ENCODE measurements at places on chromosomes 5 and 9.
A peak's percentile ranks its signal among the peaks of the same experiment; 100 is the strongest.

GRCh38 chr5:72079288-72079687 is 28.0 kb upstream of the MAP1B start:
- no peak for DNase-seq

- no peak for DNase-seq
Measured at GRCh38 chr5:173396311-173396993, 68.2 kb upstream of the STC2 start.

DNA sequence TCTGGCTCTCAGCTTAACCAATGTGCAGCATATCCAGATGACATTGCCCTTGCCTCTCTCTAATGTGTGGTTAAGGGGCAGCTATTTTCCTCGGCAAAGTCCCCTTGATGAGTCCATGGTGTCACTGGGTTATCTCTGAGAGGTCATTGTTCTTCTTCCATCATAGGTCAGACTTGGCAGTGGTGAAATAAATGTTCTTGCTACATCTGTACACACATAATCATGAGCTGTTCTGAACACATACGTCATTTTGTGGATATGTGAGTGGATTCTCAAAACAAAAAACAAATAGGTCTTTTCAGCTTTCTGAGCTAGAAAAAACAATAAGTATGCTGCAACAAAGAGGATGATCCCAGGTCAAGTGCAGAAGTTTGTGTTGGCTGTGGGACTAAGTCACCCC is 134.7 kb upstream of the PTPN3 start:
- DNase-seq: no peak

GRCh38 chr5:33153831-33154230 is 286.9 kb upstream of the TARS1 start:
- DNase-seq: no peak

DNA sequence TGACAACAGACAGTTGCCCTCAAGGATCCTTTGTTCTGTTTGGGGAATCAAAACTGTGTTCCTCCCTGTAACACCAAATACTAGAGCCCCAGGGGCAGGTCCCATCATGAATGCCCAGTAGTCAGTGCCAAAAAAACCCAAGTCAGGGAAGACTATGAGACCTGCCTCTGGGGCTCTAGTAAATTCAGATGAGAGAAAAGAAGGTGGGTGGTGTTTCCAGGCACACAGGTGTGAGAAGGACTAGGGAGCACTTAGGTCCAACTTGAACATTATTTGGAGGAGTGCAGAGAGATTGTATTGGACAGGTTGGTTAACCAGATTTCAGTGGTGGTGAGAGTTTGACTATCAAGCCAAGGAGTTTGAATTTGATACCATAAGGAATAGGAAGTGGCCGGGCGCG is 52.0 kb downstream of the SLC22A5 start:
- DNase-seq: no peak

- no peak for DNase-seq
Measured at GRCh38 chr5:167049771-167050567, 1241.5 kb upstream of the WWC1 start.

DNA sequence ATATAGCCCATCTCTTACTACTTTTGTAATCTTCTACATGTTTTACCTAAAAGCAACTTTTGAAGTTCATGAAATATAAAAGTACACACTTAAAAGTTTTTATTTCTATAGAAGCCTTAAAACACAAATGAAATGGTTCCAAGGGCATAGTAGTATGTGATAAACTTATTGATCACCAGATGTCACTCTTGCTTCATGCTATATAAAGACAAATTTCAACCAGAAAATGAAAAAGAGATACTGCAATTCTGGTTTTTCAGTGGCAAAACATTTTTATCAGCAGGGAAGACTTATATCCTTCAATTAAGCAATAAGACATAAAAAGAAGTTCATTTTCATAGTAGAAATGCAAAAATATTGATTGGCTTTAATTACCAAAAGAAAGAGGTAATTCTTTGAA is 69.4 kb upstream of the FBXL17 start:
- no peak for DNase-seq

DNA sequence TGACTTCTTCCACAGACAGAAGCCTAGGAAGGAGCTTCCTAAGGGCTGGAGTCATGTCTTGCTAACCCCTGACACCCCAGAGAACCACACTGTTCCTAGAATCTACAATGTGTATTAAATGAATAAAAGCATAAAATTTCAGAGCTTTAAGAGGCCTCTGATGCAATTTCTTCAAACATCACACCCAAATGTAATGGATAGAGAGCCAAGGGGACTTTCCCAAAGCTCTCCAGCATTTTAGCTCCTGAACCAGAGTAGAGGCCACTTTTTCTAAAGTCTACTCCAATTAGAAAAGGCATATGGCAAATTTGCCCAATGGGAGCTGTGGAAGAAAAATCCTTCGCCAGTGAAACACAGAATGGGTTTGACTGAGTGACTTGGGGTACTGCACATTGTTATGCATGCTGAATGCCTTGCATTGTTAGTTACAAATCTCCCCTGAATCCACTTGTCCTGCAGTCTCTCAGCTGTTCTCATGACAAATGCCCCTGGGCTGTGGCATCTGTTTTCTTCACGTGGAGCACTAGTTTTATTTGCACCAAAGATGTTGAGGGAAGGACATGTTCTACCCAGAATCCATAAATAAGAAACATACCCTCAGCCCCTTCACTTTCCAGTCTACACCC is 334.0 kb downstream of the ASTN2 start:
- DNase-seq: no peak

DNA sequence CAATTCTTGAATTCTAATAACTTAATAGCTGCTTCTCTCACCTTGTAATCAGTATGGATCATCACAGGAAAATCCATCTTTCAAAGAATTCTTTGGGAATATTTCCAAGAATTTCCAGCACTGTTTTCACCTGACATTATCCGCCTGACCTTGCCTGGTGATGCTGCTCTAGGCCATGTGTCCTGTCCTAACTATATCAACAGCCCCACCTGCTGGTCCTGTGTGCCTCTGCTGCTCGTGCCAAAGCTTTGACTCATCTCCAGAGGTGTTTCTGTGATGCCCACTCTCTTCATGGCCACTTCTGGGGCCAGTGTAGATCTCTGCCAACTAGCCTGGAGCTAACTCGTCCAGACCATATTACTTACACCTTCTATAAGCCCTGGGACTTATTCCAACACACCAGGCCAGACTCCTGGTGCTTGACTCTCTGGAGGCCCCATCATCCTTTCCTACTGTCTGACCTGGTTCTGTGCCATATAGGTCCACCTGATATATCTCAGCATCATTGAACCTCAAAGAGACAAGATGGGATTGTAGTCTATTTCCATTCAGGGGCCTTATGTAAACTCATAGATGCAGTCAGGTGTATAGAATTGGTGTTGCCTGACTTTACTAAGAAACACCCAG is 67.5 kb upstream of the CKMT2 start:
- DNase-seq: peak; percentile 13

- DNase-seq: no peak
Measured at GRCh38 chr5:151492729-151493128, 45.3 kb downstream of the SLC36A1 start.

- no peak for DNase-seq
Measured at GRCh38 chr5:150599917-150600511, 40.4 kb upstream of the SYNPO start.

DNA sequence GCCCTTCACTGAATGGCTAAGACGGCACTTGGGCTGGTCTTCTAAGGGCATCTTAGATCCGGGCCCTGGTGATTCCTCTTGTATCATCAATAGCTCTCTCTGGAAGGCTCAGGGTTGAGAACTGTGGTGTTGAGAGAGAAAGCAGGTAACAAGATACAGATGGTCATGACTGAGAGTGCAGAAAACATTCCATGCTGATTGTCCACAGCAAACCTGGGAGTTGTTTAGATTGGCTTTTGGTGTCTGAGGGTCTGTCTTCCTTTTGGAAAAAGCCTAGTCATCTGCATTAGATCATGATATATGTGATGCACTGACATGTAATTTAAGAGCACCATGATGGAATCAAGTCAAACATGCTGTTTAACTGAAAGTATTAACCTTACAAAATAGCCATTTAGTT is 331.9 kb downstream of the ADAMTS6 start:
- DNase-seq: no peak

DNA sequence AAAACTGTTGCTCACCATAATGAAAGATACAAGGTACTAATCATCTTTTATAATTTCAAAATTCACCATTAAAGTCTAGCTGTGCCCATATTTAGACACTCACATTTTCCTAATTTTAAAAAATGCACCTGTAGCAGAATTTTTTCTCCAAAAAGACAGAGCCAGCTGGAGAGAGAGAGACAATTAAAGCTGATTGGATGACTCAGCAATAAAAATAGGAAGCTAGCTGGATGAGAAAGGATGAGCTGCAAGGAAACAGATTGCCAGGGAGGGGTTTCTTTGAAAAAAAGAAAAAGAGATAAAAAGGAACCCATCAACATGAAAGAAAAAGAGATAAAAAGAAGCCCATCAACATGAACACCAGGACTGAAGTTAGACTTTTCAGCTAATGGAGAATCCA is 73.8 kb downstream of the HCN1 start:
- no peak for DNase-seq

DNA sequence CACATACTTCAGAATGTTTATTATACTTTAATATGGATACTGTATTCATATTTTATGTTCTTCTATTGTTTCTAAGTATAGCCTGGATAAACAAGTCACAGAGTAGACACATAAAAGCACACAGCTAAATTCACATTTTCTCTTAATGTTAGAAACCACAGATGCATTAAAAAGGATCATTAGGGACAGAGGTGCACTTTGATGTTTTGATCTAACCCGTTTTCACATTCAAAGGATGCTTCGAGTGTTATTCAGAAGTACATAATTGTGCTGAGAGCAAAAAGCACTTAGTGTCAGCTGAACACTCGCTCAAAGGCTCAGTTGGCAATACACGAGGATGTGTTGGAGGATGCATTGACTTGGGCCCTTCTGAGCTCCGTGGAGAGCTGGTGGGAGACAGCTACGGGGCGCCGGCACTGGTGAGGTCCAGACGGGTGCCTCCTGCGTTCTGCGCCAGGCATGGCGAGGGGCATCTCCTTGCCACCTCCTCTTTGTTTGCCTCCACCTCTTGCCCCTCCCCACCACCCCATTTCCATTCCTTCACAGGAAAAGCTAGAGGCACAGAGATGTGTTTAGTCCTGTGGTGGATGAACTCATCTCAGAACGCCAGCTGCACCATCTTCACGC is 35.5 kb downstream of the MED10 start:
- DNase-seq: no peak

DNA sequence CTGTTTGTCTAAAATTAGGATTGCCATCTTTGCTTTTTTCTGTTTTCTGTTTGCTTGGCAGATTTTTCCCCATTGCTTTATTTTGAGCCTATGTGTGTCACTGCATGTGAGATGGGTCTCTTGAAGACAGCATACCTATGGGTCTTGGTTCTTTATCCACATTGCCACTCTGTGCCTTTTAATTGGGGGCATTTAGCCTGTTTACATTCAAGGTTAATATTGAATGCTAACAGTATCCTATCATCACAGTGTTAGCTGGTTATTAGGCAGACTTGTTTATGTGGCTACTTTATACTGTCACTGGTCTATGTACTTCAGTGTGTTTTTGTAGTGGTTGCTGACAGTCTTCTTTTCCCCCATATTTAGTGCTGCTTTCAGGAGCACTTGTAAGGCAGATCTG is 67.3 kb downstream of the ISOC1 start:
- DNase-seq: no peak

GRCh38 chr5:175120412-175120811 is 323.6 kb downstream of the DRD1 start:
- no peak for DNase-seq

DNA sequence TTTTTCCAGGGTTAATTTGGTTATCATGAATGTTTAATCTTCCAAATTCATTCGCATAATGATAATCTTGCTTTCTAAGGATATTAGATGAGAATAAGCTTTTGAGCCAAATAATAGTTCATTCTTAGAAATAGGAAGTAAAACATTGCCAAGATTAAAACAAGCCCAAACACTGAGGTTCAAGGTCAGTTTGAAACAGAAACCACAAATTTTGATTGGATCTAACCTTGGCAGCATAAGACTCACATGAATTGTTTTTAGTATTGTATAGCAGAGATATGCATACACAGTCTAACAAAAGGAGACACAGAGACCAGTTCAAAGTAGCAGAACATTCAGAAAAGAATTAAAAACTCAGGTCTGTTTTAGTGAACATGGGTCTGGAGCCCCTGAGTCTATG is 43.4 kb upstream of the VCAN start:
- no peak for DNase-seq

DNA sequence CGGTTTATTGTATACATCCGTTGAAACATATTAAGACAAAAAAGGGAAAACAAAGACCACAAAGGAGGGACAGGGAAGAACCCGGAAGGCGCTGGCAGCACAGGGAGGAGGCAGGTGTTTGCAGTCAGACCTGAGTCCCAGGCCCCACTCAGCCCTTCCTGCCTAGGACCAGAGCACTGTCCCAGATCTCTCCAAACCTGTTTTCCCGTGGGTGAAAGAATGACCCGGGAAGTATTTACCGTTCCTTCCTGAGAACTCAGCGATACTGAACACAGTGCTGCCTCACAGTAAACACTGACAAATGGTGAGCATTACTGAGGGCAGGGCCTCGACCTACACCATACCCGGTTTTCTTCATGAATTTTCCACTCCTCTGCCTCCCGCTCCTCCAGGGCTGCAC is 1.2 kb downstream of the ABO start:
- DNase-seq: no peak

- no peak for DNase-seq
Measured at GRCh38 chr9:74366111-74366510, 131.0 kb upstream of the RORB start.

DNA sequence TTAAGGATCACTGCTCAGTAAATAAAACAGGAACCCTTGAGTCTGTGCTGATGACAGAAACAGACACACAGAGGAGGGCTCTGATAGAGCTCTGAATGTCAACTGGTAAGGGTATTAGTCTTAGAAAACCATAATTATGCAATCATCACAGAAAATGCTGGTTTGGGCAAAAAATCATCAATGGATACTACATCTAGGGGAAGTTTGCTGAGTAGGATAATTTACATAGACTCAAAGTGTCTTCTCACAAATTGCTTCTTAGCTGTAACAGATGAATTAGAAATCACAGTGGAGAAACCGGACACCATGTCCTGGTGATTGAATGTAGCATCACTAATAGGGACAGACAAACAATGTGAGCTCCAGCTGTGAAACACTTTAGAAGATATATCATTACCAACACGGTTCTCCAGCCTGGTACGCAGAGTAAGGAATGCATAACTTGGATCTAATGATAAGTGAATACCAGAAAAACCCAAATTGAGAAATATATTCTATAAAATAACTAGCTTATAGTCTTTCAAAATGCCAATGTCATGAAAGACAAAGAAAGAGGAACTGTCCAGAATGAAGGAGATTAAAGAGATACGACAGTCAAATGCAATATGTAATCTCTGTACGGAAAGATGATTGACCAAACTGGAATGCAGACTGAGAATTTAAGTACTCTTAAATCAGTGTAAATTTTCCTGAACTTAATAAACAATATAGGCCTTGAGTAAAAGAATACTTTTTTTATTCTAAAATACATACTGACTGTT is 17.3 kb downstream of the CHD1 start:
- DNase-seq: no peak

GRCh38 chr9:116437411-116438370 is 249.4 kb upstream of the TRIM32 start:
- DNase-seq: no peak

Measured in activated CD8-positive, alpha-beta memory T cell treated with anti-CD3 and anti-CD28 coated beads for 4 hours (primary cell).